Ammon's horn (tissue), 1 donor: ENCODE measurements at places on chromosomes 6 and 20.

DNA sequence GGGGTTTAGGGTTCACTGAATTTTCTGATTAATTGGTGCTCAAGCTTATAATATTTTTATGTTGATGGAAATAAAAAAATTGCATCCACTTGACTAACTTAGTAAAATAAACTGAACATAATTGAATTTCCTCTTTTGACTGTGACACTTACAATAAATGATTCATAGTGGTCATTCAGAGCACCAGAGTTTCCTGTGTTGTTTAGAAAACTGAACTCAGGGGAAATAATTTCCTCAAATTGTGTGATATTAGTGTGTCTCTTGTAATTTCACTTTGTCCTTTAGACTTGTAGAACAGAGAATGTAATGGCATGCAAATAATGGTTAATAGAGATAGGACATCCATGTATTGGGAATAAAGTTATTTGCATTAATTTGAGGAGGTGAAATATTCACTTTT, 319.7 kb upstream of the MAN1A1 start:
- DNase-seq, result no peak

DNA sequence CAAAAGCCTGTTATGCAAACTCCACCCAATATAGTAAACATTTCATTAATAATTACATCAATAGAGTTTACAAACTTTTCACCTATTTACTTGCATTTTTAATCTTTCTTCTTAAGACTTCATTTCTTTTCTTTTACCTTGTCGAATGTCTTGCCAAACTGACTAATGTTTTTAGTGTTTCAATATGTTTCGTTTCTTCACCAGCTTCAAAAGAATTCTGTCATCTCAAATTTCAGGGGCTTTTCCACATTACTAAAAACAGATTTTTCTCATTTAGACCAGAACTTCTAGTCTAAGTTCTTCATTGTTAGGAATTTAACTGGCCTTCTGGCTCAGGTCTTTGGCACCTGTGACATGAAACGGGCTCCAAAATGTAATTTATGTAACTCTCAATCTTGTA, 196.5 kb downstream of the ARHGAP18 start:
- no peak for DNase-seq

GRCh38 chr20:25051386-25052155, 6.4 kb downstream of the ACSS1 start:
- no peak for DNase-seq

DNA sequence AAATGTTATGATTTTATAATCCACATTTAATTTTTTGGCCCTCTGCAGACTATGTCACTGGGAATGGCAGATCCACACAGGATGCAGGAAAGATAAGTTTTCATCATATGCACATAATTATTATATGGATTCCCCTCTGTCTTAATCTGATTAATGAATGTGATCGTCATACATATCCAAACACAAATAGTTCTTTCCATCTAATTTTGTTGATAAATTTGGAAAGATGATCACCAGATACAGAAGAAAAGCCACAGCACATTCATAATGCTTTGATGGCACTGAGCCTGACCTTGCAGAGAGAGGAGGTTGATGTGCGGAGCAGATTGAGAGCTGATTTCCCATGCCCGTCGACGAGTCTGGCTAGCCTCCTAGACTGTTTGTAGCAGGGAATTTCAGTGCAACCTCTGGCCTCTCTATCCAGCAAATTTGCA, 471.5 kb downstream of the EPM2A start:
- DNase-seq, result no peak

- no peak for DNase-seq
Measured at GRCh38 chr6:112839525-112839961, 492.4 kb downstream of the RFPL4B start.

GRCh38 chr6:3750317-3751076, 1.0 kb downstream of the PXDC1 start:
- DNase-seq, result peak; percentile 83

- DNase-seq, result no peak
Measured at GRCh38 chr6:53770780-53771249, 24.0 kb upstream of the LRRC1 start.

DNA sequence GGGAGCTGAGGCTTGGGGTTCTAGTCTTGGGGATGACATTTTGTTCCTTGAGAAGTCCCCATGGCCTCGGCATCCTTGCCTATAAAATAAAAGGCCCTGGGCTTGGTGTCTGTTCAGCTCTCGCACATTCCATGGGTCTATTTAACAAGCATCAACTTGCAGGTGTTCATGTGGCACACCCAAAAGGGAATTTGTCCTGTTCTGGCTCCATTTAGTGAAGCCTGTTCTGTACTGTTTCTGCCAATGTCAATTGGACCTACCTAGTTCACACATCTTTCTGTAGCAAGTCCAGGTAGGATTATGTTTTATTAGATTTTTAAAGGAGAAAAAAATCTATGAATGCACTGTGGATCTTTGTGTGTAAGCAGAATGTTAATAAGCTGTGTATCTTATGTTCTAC, 262.0 kb downstream of the HIVEP2 start:
- no peak for DNase-seq

DNA sequence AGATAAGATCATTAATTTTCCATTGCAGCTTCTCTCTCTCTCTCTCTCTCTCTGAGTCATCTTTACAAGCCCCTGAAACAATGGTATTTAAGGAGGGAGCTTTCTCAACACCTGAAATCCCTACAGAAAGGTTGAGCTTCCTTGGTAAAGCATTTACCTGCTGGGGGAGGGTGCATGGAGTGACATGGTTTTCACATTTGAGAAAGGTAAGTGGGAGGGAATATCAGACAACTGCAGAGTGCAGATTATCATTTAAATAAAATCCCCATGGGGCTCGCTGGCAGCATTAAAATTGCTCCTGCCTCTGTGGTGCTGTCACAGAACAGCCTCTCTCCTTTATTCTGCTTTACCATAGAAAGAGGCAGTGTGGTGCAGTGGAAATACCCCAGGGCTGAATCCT, 10.3 kb upstream of the PDYN start:
- DNase-seq, result no peak

GRCh38 chr6:126682440-126682839, 342.5 kb downstream of the CENPW start:
- no peak for DNase-seq

GRCh38 chr20:44212792-44213191, 2.2 kb upstream of the OSER1 start:
- no peak for DNase-seq
